ENCODE measurements at places on chromosomes 1 and 21.
A peak's percentile ranks its signal among the peaks of the same experiment; 100 is the strongest.

GRCh38 chr1:169047074-169047473 is 59.4 kb upstream of the ATP1B1 start:
- DNase-seq, result no peak

DNA sequence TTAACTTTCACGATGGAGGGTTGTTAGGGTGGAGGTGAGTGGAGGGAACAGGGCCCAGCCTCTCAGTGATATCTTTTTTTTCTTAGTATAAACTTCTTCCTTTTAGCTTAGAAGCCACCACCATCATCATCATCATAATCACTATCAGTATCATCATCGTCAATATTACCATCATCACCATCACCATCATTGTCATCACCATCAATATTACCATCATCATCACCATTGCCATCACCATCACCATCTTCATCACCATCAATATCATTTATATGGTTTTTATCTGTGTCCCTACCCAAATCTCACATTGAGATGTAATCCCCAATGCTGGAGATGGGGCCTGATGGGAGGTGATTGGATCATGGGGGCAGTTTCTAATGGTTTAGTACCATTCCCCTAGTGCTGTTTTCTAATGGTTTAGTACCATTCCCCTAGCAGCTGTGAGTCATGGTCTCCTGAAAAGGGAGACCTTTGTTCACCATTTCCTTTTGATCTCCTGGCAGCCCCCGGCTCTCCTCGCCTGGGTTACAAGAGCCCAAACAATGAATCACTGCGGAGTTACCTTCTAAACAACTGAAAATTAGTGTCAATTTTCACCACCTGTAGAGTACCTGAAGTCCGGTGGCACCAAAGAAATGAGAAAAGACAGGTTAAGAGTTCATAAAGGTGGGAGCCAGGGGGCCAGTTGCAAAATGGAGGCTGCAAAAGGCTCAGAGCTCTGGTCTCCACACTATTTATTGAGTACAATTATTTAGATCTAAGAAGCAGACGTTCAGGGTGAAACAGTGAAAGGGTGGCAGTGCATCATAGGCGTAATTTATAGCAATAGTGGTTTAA is 3.1 kb upstream of the PLA2G2E start:
- no peak for DNase-seq

GRCh38 chr1:10541286-10541685 is 66.5 kb downstream of the PEX14 start:
- no peak for DNase-seq

GRCh38 chr1:94741996-94742395 is 78.2 kb upstream of the SLC44A3 start:
- no peak for DNase-seq

DNA sequence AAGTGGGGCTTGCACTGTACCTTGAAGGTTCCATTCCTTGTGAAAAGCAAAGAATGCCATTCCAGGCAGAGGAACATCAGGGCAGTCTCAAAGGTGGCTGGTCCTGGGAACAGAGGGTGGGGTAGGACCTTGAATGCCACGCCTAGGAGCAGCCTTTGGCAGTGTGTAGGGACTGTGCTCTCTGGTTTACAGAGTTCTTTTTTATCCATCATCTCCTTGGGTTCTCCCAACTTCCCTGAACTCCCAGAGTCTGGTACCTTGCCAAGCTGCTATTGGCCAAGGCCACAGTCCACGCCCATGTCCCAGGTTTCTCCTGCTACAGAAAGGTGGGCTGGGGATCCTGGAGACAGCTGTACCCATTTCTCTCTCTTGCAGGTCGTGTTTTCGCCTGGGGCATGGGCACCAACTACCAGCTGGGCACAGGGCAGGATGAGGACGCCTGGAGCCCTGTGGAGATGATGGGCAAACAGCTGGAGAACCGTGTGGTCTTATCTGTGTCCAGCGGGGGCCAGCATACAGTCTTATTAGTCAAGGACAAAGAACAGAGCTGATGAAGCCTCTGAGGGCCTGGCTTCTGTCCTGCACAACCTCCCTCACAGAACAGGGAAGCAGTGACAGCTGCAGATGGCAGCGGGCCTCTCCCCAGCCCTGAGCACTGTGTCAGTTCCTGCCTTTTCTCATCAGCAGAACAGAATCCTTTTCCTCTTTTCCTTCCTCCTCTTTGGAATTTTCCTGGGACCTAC is 15.3 kb upstream of the TRNAU1AP start:
- DNase-seq, result no peak

DNA sequence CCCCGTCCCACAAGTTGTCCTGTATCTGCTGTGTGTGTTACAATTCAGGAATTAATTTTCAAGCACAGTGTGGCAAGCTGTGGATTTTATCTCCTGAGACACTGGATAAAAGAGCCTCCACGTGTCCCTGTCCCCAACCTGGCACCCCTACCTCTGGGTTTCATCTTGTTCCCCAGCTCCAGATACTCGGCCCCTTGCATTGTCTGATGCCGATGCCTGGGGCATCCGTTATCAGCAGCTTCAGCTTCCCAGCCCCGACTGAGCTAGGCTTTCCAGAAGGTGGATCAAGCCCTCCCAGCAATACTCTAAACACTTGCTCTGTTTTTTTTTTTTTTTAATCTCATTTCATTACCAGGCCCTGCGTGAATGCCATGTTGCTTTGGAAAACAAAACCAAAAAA is 159.4 kb downstream of the PLXNA2 start:
- no peak for DNase-seq

GRCh38 chr1:156432669-156433018 is 63.6 kb downstream of the RHBG start:
- DNase-seq, result no peak

DNA sequence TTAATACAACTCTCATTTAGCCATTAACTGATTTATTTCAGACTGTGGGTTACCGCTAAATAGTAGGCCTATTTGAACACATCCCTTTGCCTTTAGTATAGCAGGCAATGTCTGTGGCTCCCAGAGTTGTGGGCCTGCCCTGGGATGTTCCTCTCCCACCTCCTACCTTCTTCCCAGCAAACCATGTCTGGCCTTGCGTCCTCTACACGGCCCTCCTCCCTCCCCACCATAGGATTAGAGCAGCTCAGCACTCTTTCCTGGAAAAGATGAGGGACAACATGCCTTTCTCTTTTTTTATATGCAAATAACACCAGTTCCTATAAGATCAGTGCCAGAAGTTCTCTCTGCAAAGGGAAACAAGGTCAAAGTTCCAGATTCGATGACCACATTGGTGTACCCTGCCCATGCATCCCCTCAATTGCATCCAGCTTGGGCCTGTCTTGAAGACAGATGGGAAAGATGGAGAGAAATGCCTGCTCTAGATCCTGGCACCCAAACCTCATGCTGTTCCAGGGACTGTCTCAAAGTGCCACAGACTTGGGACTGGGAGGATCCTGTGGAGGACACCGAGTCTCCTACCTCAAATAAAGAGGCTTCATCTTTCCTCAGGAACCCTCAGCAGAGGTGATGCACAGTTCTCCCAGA is 57.2 kb downstream of the CD46 start:
- DNase-seq, result no peak

DNA sequence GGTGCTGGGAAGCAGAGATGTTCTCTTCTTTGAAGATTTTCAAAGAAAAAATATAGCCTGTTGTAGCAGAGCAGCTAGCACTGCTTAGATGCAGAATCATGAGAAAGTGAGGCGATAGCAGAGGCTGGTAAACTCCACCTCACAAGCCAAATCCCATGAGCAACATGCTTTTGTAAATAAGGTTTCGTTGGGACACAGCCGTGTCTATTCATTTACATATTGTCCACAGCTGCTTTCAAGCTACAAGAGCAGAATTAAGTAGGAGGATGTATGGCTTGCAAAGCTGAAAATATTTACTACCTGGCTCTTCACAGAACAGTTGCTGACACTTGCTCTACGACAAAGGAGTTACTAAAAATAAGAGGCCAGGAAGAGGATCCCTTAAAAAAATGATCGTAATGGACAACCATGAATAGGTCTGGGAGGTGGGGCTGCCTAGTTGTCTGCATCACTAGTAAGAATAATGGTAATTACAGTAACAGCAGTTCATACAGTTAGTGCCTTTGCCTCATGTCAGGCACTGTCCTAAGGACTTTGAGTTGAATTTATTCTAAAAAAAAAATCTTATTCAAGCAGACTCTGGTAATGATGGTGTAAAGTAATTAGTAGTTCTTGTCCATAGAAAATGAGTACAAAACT is 622.0 kb downstream of the KIF26B start:
- DNase-seq, result no peak

DNA sequence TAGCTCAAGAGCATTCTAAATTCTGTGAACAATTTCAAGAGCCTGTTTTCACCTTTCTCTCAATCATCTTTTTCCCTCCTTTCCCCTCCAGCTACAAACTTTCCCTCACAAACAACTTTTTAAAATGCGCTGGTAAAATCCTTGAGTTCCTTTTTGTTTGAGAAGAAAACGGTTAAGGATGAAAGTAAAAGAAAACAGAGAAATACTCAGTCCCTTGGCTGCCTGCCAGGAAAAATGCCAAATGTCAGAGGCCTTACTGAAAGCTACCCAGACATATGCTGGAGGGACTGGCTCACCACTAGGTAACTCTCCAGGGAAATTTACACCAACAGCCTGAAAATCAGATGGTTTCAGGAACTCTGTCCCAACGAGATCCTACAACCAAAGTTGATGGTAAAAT is 11.0 kb upstream of the SERBP1 start:
- DNase-seq, result no peak

- no peak for DNase-seq
Measured at GRCh38 chr21:42317341-42317741, 2.1 kb upstream of the TFF3 start.

- no peak for DNase-seq
Measured at GRCh38 chr21:19244502-19245187, 841.1 kb upstream of the TMPRSS15 start.

GRCh38 chr1:119115311-119115710 is 25.1 kb downstream of the WARS2 start:
- no peak for DNase-seq

- no peak for DNase-seq
Measured at GRCh38 chr1:89191314-89191713, 7.4 kb downstream of the GBP4 start.

DNA sequence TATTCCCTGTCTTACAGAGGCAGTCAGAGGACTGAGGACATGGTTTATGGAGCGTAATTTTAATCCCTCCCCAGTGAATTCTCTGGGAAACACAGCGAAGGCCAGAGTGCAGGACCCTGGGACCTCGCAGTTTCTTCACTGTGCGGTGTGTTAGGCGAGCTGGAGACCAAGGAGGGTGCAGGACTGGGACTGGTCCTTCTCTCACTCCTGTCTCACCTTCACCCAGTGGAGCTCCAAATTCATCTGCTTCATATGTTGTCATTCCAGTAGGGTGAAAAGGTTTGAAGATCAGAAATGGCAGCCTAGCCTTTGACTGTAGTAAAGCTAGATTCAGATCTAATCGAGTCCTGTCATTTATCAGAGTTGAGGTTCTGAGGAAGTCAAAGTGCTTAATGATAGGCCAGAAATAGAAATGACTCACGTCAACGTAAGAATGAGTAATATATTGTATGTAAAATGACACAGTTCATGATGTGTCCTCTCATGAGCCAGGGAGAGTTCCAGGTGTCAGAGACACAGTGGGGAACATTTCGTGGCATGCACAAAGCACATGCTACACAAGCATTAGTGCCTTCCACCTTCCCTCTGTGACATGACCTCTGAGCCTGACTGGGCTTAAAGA is 647.5 kb downstream of the SMYD3 start:
- DNase-seq, result no peak

GRCh38 chr1:119859647-119860046 is 36.7 kb downstream of the ADAM30 start:
- no peak for DNase-seq

DNA sequence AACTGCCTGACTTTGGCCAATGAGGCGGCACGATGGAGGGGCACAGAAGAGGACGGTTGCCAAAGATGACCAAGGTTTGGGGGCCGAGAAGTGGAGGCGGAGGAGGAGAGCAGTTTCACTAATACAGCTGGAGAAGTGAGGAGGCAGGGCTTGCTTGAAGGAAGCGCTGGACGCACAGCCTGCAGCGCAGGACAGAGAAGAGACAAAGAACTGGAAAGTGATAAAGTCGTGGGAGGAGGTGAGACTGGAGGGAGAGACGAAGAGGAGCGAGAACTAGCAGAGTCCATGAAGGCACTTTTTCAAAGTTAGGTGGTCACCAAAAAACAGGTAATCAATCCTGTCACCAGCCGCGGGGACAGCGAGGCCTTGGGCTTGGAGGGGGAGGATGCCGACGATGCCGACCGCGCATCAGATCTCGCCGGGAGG is 771 bp downstream of the PACC1 start:
- DNase-seq, result no peak

DNA sequence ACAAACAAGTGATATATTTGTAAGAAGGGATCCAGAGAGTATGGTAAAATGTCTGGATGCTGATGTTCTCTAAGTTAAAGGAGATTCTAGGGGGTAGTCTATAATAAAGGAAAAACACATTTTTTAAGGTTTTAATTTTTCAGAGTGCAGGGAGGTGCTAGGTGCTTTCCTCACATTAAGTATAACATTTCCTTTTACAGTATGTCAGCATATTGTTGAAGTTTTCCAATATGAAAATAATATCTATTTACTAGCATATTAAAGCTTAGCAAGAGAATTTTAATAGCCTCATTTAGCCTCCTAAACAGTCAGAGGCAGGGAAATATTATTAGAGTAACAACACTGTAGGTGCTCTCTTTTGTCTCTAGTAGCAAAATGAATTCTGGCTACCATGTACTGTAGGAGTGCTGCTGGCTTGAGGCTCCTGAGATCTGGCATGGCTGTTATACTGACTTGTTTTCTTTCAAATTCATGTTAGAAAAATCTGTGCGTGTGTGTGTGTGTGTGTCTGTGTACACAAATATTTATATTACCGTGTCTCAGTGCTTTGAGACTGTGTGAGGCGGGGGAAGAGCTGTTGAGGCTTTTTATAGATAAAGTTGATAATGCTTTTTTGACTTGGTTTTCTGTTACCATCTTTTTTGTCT is 71.0 kb downstream of the POU2F1 start:
- no peak for DNase-seq

DNA sequence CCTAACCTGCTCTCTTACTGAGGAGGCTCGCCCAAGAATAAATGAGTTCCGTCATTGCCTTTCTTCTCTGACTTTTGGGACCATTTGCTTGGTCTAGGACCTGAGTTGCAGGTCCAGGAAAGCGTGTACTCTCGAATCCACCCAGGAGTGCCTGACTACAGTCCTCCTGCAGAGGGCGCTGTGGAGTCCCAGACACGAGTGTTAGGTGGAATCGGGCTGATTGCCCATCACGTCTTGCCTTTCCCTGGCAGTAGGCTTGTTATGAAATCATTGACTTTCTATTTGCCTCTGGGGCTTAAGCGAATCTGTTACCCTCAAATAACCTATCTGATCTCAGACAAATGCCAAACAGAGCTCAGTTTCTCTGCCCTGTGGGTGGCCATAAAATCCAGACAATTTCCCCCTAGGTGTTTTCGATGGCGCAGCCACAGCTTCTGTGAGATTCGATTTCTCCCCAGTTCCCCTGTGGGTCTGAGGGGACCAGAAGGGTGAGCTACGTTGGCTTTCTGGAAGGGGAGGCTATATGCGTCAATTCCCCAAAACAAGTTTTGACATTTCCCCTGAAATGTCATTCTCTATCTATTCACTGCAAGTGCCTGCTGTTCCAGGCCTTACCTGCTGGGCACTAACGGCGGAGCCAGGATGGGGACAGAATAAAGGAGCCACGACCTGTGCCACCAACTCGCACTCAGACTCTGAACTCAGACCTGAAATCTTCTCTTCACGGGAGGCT is at the start of gene IL20:
Gene IL20, plus strand, starts transcription at position 685 of the 733 bp plus-strand sequence. CDS start 230 bp downstream, outside the sequence.
- DNase-seq, result peak; percentile 56
